ENCODE measurements at places on chromosomes 6 and 20.
A peak's percentile ranks its signal among the peaks of the same experiment; 100 is the strongest.

DNA sequence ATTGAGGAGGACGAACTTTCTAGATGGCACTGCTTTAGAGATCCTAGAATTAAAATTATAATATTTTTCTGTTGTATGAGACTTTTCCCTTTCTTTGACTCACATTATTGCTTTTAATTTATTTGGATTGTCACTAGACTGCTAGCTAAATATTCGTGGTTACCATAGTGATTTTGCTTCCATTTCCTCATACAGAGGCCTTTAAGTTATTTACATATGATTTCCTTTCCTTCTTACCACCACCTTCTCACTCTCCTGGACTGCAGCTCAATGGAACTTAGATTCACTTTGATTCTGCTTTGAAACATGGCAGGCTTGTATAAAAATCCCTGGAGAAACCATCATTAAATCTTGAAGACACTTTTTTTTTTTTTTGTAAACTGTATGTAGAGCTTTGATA, 222.9 kb downstream of the LAMA2 start:
- no peak for DNase-seq

GRCh38 chr6:47009583-47009982, 32.5 kb downstream of the ADGRF1 start:
- DNase-seq = no peak

DNA sequence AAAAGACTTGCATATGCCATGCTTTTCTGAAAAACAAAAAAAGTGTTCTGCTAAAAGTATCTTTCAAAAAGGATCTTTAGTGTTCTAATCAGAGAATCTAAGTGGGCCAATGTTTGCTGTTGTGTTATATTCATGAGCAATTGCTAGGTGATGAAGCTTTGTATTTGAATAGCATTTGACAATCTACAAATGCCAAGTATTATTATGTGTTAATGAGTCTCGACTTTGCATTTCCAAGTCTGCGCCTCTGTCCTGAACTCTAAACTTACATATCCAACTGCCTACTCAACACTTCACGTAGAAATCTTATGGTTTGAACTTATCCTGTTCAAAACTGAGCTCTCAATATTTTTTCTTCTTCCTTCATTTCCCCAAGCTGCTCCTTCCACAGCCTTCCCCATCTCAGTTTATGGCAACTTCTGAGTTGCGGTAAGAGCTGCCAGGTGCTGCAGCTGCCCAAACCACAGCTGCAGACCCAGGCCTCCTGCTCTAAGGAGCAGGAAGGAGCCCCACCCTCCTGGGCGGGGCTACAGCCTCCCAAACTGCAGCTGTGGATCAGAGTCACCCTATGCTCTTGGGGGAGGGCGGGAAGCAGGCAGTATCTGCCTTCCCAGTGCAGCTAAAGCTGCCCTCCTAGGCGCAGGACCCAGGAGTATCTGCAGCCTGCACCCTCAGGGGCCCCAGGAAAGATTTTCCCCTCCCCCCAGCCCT, 16.7 kb upstream of the MAK start:
- no peak for DNase-seq

DNA sequence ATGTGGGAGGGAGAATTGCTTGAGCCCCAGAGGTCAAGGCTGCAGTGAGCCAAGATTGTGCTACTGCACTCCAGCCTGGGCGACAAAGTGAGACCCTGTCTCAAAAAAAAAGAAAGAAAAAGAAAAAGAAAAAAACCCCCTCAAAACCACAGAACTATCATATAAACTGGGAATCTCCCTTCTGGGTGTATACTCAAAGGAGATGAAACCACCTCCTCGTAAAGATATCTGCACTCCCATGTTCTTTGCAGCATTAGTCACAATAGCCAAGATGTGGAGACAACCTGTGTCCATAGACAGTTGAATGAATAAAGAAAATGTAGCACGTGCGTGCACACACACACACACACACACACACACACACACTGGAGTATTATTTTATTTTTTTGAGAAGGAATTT, 8.5 kb upstream of the AFG1L start:
- no peak for DNase-seq

DNA sequence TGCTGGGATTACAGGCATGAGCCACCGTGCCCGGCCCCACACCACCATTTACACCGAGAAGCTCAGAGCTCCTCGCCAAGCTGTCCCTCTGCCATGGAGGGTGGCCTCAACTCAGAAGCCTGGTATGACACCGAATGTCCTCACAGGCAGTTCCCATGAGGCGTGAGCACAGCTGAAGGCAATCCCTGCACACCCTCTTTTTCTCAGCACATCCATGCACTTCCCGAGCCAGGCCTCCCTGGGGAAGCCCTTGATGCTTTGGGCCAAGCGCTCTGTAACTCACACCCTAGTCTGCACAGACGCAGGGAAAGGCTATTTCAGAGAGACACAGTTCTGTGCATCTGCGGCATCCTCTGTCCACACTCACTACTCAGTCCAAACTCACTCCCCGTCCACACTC, 18.4 kb downstream of the THBS2 start:
- DNase-seq = no peak

- no peak for DNase-seq
Observed at GRCh38 chr6:69988458-69989126, 122.2 kb downstream of the COL19A1 start.

DNA sequence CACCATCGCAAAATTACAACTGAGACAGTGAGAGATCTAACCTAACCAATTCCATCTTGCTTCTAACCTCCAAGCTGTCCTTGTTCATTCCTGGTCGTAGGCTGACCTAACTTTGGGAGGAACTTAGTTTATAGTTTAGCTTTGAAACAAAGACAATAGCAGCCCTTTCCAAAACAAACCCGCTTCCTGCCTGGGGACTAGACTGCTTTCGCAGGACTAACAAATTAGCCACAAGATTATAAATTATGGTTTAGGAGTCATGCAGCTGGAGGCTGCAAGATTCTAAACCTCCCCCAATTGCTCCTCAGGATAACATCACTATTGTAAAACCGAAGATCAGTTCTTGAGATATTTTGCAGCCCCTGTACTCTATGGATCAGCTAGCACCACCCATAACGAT, 63.2 kb downstream of the TRIM27 start:
- no peak for DNase-seq

DNA sequence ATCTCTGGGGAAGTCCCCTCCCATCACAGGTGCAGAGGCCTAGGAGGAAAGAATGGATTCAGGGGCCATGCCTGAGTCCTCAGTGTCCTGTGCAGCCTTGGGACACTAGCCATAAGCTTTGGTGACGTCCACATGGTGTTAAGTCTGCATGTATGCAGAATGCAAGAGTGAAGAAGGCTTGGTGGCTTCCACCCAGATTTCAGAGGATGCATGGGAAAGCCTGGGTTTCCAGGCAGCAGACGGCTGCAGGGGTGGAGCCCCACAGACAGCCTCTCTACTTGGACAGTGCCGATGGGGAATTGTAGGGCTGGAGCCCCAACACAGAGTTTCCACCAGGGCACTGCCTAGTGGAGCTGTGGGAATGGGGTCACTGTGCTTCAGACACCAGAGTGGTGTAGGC, 117.1 kb upstream of the NRN1 start:
- no peak for DNase-seq

DNA sequence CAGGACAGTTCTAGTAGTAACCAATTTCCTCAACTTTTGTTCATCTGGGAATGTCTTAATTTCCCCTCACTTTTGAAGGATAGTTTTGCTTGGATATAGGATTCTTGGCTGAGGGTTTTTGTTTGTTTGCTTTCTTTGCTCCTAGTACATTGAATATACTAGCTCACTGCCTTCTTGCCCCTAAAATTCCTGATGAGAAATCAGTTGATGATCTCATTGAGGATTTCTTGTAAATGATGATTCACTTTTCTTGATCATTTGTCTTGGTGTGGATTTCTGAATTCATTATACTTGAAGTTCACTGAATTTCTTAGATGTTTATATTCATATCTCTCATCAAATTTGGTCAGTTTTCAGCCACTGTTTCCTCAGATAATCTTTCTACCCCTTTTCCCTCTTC, 49.1 kb upstream of the PRDM1 start:
- DNase-seq = peak; percentile 50

- no peak for DNase-seq
Observed at GRCh38 chr6:157217198-157217893, 106.0 kb downstream of the TMEM242 start.

Measured in GM23248 (cell line).